ENCODE measurements at places on chromosomes 1 and 21. TPM values are rescaled to one million over a fixed set of nuclear protein-coding genes. Genes with fewer than 3 reads are reported as not detected.

- DNase-seq: peak; percentile 18
Measured at GRCh38 chr1:115251856-115252255, 86.2 kb downstream of the NGF start.

DNASE2B gene
- total RNA-seq: not detected

GRCh38 chr1:240391660-240392260, 220.2 kb downstream of the GREM2 start:
- no peak for DNase-seq

DNA sequence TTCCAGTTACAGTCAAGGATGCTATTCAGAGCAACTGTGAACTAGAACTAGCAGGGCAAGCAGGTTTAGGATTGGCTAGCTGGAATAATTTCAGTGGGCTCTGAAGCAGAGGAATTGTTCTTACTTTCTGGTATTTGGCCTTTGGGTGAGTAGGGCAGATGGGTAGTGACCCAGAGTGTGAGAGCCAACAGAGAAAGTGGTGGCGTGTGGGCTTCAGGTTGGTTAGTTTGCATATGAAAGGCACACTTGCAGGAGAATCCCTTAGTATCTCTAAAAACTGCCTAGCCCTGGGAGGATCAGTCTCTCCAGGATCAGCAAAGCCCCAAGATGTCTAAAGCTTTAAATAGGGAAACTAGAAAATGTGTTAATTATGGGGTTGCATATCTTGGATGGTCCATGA, 67.6 kb upstream of the LRRC8B start:
- DNase-seq: no peak

CLCA1 gene
- not detected for total RNA-seq

- no peak for DNase-seq
Measured at GRCh38 chr21:37737507-37737906, 178.8 kb downstream of the KCNJ6 start.

OR10Z1 gene
- not detected for total RNA-seq

DNA sequence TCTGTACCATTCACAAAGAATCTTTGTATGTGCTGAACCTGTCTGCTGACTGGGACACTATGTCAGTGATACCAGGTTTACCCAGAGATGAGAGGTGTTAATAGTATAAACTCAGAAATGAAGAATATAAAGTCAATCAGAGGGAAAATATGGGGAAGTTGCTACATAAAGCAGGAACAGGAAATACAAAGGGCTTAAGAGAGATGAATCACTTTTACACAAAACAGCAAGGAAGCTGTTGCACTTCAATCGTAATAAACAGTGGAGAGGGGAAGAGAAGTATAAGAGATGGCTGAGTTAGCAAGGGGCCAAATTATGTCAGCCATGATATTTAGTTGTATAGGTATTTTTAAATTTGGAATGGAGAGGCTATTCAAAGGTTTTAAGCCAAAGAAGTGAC, 890.2 kb upstream of the NCAM2 start:
- DNase-seq: no peak

NBPF6 gene
- total RNA-seq: not detected

DNA sequence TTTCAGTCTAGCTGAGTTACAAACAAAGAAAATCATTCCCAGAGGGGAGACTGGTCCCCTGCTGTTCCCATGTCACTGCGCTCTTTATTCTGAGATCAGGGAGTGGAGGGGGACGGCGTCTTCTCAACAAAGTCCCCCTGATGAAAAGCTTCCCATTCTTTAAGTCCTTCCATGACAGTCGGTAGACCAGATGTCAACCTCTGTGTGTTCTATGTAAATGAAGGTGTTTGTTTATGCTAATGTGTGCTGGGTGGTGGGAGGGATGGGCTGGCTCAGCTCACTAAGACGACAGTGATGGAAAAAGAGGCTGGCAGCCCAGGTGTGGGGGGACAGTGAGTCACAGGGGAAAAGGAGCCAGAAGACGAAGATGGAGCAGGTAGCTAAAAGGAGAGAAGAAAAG, 148.2 kb upstream of the KLHDC7A start:
- DNase-seq: no peak

DNA sequence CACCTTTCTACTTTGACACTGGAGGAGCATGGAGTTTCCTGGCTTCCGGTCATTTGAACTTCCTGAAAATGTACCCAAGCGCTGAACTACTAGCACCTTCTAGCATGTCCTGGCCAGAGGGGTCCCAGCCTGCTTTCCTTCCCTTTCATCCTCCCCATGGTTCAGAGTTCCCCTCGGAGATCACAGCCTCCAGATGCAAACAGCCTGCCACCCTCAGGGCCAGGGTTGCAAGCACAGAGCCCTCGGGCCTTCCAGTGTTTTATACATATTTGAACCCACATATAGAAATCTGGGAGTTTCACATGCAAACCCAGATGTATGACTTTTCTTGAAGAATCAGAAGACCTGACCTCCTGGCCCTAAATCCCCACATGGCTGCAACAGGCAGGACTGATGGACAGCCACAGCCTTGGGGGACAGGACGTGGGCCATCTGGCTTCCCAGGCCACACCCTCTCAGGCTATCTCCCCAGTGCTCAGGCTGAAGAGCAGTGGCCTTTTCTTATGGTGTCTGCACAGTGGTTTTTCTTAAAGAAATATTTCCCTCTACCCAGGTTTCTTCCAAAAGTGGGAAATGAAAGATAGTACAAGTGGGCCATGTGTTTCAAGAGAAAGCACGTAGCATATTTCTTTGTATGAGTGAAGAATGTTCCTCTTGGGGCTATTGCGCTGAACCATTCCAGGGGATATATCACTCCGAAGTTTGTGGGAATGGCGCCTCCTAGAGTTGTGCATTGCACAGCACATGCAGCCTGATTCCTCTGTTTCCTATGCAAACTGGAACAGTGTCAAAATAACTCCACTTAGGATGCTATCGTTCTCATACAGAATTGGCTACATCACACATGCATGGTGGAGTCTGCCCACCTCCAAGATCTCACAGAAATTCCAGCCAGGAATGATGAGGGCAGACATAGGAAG, 232.0 kb upstream of the VAMP3 start:
- DNase-seq: no peak

DNA sequence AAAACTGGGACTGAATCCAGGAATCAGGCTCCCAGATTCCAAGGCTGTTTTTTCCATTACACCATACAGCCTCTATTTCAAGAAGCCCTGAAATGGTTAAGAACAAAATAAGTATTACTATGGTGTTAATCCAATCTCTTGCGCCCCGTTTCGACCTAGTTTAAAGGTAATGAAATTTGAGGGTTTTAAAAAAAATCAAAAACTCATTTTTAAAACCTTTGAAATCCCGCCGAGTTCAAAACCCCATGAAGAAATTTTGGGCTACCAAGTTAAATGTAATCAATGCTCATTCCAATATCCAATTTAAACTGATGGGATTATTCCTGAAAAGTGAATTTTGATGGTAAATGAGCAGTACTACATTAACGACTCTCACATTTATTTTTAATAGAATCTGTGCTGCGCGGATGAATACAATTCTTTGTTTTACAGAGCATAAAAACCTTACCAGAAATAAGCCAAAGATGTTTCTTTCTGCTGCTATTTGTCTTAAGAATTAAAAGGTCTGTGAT, 767 bp upstream of the EGLN1 start:
- no peak for DNase-seq

EPS8L3 gene
- total RNA-seq: not detected

GRCh38 chr21:24217151-24217550, 1390.1 kb downstream of the MRPL39 start:
- no peak for DNase-seq
